ENCODE measurements at places on chromosomes 16 and 17.

GRCh38 chr16:79407005-79407404, 193.5 kb downstream of the MAF start:
- no peak for DNase-seq

DNA sequence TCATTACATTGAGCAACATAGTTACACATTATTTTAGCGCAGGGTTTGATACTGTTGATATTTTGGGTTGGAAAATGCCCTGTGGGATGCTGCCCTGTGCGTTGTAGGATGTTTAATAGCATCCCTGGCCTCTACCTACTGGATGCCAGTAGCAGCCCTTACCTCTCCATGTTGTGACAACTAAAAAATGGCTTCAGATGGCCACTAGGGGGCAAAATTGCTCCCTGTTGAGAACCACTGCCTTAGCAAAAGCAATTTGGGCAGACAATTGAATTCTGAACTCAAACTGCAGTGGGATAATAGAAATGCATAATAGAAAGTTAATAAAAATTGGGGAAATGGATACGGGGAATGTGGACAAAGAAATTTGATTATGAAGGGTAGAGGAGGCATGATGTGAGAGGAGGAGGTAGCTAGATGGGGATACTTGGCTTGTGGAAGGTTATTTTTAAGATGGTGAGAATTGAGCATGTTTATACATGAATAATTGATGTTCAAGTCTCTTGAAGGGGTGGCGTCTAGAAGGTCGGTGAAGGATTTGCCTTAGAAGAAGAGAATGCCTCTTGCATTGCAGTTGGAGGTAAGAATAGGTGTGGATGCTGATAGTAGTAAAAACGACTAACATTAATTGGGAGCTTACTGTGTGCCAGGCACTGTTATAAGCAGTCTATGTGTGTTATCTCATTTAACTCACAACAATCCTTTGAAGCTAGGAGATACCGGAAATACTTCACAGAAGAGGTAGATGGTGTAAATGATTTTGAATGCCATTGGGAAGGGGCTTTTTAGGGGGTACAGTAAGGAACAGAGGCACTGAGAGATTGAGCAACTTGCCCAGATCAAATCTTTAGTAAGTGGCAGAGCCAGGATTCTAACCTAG, 19.0 kb downstream of the HEATR9 start:
- DNase-seq: peak; percentile 45

- DNase-seq: no peak
These were observed 8.8 kb downstream of the MAP3K3 start for GRCh38 chr17:63631062-63631461.

DNA sequence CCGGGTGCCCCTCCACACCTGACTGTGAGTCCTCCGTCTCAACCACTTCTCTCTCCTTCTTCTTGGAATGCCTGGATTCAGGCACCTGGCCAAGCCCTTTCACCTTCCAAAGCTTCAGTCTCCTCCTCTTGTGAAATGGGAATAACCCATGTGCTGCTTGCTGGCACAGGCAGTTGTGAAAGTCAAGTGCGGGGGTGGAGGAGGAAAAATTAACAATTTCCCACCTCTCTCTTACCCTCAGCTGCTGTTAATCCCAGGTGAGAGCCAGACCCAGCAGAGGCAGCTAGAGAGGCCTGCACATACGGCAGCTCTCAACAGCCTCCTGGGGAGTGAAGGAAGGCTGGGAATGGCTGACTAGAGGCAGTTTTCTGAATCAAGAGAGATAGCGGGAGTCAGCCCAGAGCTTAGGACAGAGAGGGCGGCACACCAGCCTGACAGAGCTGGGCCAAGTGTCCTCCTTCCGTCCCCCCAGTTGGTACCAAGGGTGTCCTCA, 77.9 kb upstream of the LGALS9 start:
- DNase-seq: no peak

DNA sequence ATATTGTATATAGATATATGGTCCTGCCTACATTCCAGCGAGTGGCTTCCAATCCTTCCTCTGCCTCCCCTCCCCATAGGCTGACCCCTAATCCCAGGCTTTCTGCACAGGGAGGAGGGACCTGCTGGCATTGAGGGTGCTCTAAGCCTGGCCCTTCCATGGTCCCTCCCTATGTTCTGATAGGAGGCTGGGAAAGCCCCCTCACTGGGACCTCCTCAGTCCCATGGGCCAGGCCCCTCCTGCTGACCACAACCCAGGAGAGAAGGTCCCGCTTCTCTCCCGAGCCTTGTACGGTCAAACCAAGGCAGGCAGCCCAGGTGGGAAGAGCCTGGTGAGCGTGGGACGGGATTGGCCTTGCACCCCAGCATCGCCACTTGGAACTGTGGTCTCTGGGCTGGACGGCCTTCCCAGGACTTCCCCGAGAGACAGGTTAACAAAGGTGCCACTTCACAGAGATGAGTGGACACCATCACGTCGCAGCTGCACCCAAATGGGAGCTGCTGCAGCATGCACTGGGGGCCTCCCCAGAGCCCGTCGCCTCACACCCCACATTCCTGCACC, 859 bp downstream of the ALDH3A1 start:
- DNase-seq: no peak

DNA sequence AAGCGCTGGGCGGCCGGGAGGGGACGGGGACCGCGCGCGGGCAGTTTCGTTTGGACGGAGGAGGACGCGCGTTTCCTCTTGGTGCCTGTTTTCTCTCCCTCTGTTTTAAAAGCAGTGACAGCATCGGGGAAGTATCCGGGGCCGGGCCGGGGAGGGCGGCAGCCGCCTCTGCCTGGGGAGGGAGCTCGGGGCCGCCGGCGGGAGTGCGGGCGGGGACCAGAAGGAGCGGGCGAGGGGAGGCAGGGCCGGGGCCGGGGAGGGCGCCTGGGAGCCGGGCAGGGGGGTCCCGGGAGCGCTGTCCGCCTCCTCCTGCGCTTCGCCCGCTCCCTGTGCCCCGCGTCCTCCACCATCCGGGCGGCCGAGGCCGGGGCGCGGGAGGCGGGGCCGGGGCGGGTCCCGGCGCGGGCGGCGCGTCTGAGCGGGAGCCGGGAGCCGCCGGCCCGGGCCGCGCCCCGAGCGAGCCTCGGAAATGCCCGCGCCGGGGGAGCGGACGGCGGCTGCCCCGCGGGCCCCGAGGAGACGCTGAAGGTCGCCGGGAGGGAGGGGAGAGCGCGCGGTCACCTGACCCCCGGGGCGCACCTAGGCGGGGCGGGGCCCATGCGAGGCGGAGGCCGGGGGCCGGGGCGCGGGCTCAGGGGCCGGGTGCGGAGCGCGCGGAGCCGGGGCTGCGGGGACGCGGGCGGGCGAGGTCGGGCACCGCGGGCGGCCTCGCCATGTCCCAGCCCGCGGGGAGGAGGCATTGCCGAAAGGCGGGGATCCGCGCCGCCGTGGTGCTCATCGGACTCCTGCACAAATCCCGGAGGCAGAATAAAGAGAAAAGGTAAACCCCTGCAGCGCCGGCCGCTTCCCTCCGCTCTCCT, 57.3 kb downstream of the RAP1GAP2 start:
- peak; percentile 38 for DNase-seq

DNA sequence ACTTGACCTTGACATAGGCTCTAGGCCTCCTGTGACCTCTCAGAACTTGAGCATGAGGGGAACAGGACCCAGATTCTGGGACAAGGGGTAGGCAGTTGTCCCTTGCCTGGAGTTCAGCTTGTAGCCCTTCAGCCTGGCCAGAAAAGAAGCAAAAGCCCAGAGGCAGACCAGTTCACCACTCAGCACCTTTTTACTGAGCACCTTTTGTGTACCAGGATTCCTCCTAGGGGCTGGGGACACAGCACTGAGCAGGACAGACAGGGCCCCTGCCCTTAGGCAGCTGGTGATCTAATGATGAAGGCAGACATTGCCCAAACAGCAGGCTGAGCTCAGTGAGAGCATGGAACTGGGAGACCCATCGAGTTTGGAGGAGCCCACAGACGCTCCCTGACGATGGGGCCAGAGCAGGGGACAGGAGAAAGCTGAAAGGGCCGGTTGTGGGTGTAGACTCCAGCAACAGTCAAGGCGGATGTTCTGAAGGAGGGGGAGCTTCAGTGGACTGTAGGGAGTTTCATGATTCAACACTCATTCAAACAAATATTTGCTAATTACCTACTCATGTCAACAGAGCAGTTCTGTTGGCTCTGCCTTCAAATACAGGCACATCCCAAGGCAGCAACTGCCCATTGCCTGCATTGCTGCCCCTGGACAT, 32.0 kb downstream of the SBK1 start:
- no peak for DNase-seq

GRCh38 chr17:39818358-39819000, 45.6 kb downstream of the IKZF3 start:
- DNase-seq: no peak

GRCh38 chr16:56939801-56940200, 7.9 kb downstream of the HERPUD1 start:
- no peak for DNase-seq

DNA sequence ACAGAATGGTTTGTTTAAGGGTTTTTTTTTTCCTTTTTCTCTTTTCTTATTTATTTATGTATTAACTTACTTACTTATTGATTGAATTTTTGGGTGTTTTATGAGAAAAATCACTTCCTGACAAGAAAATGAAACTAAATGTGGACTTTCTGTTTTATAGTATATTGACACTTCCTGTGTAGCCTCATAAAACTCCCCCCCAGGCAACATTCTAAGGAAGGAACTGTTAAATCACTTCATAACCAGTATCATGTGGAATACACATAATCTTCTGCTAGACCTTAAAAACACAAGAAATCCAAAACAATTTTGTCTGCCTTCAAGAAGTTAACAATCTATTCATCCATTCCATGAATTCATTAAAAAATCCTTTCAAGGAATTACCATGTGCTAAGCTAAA, 164.1 kb upstream of the TOM1L1 start:
- DNase-seq: no peak

GRCh38 chr16:50611332-50611934, 63.2 kb downstream of the NKD1 start:
- no peak for DNase-seq

DNA sequence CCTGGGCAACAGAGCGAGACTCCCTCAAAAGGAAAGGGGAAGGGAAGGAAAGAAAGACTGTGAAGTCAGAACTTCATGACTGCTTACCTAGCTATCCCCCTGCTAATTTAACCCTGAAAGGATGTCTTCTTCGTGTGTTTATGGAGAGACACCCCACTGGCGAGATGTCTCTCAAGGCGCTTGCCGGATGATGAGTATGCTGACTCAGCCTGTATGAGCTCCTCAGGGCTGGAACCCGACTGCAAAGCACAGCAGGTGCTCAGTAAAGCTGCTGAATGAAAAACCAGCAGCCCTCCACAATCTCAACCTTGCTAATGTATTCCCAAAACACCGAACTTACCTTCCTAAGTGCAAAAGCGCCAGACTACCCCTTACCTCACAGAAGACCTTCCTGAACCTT, 2.3 kb downstream of the ANKFY1 start:
- DNase-seq: no peak

DNA sequence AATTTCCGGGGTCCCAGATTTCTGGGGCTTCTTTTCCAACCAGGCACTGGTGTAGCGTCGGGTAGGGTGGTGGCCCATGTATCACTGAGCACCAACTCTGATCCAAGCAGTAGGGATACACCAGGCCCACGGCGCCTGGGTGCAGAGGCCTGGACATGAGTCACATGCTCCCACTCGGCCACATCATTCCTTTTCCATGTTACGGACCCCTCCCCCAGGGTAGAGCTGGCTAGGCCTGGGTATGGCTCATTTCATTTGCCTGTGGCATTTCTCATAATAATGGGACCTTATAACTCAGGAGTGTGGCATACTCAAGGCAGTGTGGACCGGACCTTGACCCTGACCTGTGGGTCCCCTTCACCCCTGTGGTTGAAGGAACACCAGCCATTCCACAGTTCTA, 18.0 kb upstream of the NDRG4 start:
- DNase-seq: no peak

GRCh38 chr17:27457731-27458523, 1.7 kb downstream of the KSR1 start:
- no peak for DNase-seq

DNA sequence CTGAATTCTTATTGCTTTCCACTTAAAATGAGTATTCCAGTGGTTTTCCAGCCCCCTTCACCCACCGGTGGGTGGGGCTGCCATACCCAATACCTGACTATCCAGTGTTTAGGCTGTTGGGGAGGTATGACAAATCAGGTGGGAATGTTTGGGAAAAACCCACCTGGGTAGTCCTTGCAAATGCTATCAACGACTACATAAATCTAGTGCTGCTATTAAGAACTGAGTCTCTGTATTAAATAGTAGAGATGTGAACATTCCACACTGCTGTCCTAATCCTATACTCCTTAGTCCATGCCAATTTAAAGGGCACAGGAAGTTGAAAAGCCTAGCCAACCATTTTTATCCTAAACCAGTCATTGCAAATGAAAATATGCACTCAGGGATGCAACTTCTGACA, 126.6 kb downstream of the AXIN2 start:
- DNase-seq: no peak

GRCh38 chr16:4663777-4664465, 29.4 kb upstream of the NUDT16L1 start:
- no peak for DNase-seq

DNA sequence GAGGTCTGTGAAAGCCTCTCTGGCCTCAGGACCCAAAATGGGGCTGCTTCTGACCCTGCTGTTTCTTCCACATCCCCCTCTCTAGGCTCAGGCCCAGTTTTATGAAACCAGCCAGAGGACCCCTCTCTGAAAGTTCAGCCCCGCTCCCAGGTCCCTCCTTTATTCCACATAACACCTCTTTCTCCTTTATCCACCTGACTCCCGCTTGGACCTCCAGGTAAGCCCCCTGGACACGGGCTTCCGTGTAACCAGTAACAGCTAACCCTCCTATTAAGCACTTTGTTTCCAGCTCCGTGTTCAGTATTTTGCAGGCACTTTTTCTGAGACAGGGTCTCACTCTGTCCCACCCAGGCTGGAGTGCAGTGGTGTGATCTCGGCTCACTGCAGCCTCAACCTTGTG, 37.4 kb downstream of the PSME3IP1 start:
- DNase-seq: no peak

- DNase-seq: no peak
These were observed 222.9 kb upstream of the ASIC2 start for GRCh38 chr17:33515974-33516373.

- no peak for DNase-seq
These were observed 45.7 kb downstream of the TMEM186 start for GRCh38 chr16:8751481-8752311.

- no peak for DNase-seq
These were observed 53.4 kb downstream of the NF1 start for GRCh38 chr17:31148205-31148604.

- DNase-seq: no peak
These were observed 12.5 kb downstream of the SAMD14 start for GRCh38 chr17:50117202-50118051.

All from naive thymus-derived CD8-positive, alpha-beta T cell (primary cell).